ENCODE measurements at places on chromosomes 1 and 21. TPM values are rescaled to one million over a fixed set of nuclear protein-coding genes. Genes with fewer than 3 reads are reported as not detected.

DNA sequence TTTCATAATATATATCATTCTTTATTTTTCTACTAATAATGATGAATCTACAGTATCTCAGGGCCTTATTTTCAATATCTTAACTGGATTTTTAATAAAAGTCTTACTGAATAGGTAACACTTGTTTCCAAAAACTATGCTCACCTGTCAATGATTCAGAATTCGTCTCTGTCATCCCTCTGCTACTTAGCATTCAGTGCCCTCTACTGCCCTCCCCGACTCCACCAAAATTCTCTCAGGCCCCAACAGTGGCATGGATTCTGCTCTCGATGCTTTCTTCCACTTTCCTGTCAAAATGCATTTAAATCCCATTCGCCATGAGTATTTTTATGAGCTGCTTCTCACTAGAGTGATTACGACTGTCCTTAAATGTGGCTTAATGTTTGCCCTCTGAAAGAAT is 10.5 kb upstream of the BACH1 start:
- no peaks in the 10 kb centered on the region for H3K27me3 ChIP-seq
- no peak overlapping the region for H3K4me3 ChIP-seq
- no peaks in the 10 kb centered on the region for H3K36me3 ChIP-seq

The CDK18 gene
- total RNA-seq = 0.88 TPM

DNA sequence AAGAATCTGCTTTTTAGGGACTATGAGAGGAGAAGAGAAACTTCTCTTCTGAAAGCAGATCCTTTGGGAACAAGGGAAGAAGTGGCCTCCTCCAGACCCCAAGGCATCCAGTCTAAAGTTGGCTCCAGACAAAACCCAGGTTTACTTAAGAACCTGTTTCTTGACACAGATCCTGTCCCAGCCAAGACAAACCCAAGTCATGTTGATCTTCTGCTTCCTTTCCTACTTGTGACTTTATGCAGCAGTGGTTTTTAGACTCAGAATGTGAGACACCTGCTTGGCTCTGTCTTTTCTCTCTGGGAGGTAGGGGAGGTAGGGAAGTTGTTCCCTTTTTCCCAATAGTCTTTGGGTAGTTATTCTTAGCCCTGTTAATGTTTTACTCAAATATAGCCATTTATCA is 38.3 kb downstream of the ELAPOR1 start:
- H3K4me3 ChIP-seq = no peak overlapping the region
- no peak overlapping the region for H3K27ac ChIP-seq
- peaks cover 12% of the 10 kb centered on the region for H3K4me1 ChIP-seq
- no peaks in the 10 kb centered on the region for H3K27me3 ChIP-seq

The POU3F1 gene
- 0.53 TPM for total RNA-seq

The CFAP45 gene
- 0.93 TPM for total RNA-seq

DNA sequence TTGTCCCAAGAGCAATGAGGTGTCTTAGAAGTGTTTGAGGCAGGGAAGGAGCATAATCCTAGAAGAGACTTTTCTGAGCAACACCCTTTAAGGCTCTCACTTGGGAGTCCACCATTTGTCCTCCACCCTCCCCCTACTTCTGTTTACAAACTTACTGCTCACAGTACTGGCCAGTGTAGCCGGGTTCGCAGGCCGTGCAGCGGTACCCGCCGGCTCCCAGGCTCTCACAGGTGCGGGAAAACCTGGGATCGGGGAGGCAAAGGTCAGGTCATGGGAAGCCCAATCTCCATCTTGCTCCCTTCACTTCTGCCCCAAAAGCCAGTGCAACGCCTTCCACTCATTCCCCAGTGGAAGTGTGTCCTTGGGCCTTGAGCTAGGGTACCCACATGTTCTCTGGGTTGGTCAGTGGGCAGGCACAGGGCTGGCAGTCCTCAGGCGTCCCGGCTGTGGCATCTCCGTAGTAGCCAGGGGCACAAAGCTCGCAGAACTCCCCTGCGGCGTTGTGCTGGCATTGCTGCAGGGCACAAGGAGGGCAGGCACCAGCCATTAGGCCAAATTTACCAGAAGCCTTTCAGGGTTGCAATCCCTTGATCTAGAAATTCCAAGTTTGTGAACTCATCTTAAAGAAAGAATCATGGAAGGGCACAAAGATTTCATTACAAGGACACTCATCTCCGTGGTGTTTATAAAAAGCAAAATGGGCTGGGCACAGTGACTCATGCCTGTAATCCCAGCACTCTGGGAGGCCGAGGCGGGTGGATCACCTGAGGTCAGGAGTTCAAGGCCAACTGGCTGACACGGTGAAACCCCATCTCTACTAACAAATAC is 49.8 kb downstream of the LDLRAD2 start:
- no peaks in the 10 kb centered on the region for H3K27me3 ChIP-seq
- no peaks in the 10 kb centered on the region for H3K36me3 ChIP-seq
- no peak for DNase-seq
- no peak overlapping the region for H3K4me3 ChIP-seq
- H3K27ac ChIP-seq = no peak overlapping the region
- H3K4me1 ChIP-seq = peaks cover 18% of the 10 kb centered on the region

DNA sequence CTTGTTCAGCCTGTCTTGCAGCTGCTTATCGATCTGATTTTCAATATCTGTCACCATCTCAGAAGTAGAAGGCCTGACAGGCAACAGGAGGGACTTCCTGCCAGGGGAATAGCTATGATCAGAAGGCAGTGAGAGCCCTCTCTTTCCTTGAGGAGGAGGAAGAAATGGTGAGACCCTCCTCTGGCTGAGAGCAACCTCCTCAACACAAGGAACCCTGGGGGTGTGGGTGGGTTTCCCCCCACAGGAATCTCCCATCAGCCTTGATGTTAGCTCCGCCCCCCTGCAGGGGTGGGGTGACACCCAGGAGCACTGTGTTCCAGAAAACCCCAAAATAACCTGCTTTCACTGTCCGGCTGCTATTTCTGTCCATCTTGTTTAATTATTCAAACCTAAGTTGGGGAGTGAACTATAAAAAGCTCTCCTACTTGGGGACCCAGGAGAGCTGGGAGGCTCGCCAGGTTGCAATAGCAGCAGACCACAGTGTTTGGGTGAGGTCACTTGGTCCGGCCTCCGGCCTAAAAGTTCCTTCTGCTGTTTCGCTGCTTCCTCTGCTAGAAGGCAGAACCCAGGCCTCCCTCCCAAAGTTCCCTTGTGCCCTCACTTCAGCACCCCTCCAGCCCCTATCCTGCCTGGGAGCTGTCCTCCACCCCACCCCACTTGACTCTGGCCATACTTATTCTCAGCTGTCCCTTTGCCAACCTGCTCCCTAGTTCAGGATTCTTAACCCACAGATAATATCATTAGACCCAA is 7.8 kb upstream of the MEF2D start:
- H3K27ac ChIP-seq = peak overlapping the region; percentile 80
- no peaks in the 10 kb centered on the region for H3K36me3 ChIP-seq
- H3K4me1 ChIP-seq = peaks cover 37% of the 10 kb centered on the region
- no peaks in the 10 kb centered on the region for H3K27me3 ChIP-seq

The ICOSLG gene
- 15.1 TPM for total RNA-seq

GRCh38 chr21:42596657-42597056 is 56.8 kb upstream of the PDE9A start:
- H3K36me3 ChIP-seq = no peaks in the 10 kb centered on the region
- no peak overlapping the region for H3K27ac ChIP-seq
- no peak overlapping the region for H3K4me3 ChIP-seq
- no peak for DNase-seq
- H3K4me1 ChIP-seq = no peaks in the 10 kb centered on the region

- no peaks in the 10 kb centered on the region for H3K4me1 ChIP-seq
- H3K4me3 ChIP-seq = no peak overlapping the region
- H3K27ac ChIP-seq = no peak overlapping the region
These were observed 166.7 kb upstream of the BEND5 start for GRCh38 chr1:48943393-48943792.

GRCh38 chr21:44828362-44829056 is 10.6 kb upstream of the SUMO3 start:
- DNase-seq = no peak
- no peaks in the 10 kb centered on the region for H3K27me3 ChIP-seq
- H3K27ac ChIP-seq = no peak overlapping the region

GRCh38 chr1:54486907-54487306 is 61.1 kb upstream of the ACOT11 start:
- no peaks in the 10 kb centered on the region for H3K36me3 ChIP-seq
- H3K4me1 ChIP-seq = peaks cover 7% of the 10 kb centered on the region
- H3K4me3 ChIP-seq = no peak overlapping the region
- H3K27ac ChIP-seq = no peak overlapping the region

The MFSD2A gene
- total RNA-seq = 23.4 TPM

The CFHR2 gene
- total RNA-seq = not detected

GRCh38 chr1:32341971-32342370 is 5.9 kb upstream of the MARCKSL1 start:
- no peaks in the 10 kb centered on the region for H3K36me3 ChIP-seq
- no peak overlapping the region for H3K4me3 ChIP-seq
- H3K4me1 ChIP-seq = peaks cover 48% of the 10 kb centered on the region
- no peak overlapping the region for H3K27ac ChIP-seq
- DNase-seq = no peak
- no peaks in the 10 kb centered on the region for H3K27me3 ChIP-seq

DNA sequence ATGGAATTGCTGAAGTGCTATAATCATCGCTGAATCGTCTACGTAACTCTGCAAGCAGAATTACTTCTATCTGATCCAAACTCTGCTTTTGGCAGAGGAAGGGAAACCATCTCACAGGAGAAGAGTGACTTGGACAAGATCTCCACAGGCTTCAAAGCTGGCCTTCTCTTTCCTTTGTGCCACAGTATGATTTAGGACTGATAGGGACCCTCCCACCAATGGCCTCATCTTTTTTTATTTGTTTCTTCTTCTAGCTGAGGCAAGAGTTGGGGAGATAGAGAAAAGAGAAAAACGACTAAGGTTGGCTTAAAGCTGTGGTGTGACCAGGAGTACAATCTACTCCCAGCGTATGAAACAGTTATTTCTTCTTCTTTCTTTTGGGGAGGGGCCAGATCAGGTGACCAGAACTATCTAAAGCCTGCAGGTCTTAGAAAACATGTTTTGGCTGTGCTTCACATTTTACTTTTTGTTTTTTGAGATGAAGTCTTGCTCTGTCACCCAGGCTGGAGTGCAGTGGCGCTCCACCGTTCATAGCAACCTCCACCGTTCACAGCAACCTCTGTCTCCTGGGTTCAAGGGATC is 35.0 kb downstream of the ZNF496 start:
- H3K4me1 ChIP-seq = no peaks in the 10 kb centered on the region
- no peak for DNase-seq
- H3K36me3 ChIP-seq = peaks cover 2% of the 10 kb centered on the region

The FAM167B gene
- 0.88 TPM for total RNA-seq

The RNPEP gene
- total RNA-seq = 47.7 TPM

DNA sequence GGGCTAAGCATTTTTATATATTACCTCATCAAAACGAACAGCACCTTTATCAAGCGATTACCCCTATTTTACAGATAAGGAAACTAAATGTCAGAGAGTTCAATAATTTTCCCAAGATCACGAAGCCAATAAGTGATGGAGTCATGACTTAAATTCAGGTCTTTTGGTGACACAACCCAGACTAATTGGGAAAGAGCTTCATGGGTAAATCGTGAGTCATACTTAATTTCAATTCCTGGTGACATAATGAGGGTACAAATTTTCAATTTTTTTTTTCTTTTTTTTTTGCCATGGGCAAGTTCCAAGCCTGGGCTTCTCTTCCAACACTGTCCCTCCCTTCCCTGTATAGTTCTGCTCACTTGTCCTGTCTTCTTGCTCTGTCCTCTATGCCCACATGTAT is 30.1 kb upstream of the IL10 start:
- peaks cover 20% of the 10 kb centered on the region for H3K4me1 ChIP-seq
- H3K4me3 ChIP-seq = no peak overlapping the region
- no peak for DNase-seq
- no peaks in the 10 kb centered on the region for H3K36me3 ChIP-seq
- 0 out of 2 replicates have a peak overlapping the region, but pooled peaks have one; percentile 43 for H3K27ac ChIP-seq

DNA sequence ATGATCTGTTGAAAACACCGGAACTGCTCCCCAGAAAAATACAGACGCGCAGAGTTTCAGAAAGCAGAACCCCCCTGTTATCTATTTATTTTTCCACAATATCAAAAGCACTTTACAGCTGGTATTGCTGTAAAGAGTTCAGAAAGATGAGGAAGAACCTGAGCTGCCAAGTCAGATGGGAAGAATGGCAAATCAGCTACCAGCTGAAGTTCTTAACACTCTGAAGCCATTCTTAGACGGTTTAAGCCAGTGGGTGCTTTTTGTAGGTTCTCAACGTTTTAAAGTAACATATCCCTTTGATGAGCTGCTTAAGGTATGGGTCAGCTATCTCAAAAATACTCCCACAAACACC is 714 bp upstream of the AKIRIN1 start:
- H3K4me1 ChIP-seq = no peaks in the 10 kb centered on the region
- H3K4me3 ChIP-seq = peak overlapping the region; percentile 80
- peak overlapping the region; percentile 85 for H3K27ac ChIP-seq

The RAVER2 gene
- total RNA-seq = 0.27 TPM

GRCh38 chr1:67937651-67938050 is 104.4 kb upstream of the GNG12 start:
- no peak overlapping the region for H3K4me3 ChIP-seq
- no peaks in the 10 kb centered on the region for H3K36me3 ChIP-seq
- no peaks in the 10 kb centered on the region for H3K4me1 ChIP-seq
- H3K27ac ChIP-seq = no peak overlapping the region
- DNase-seq = no peak

The MYOCOS gene
- total RNA-seq = not detected

GRCh38 chr1:82214606-82215005 is 413.9 kb downstream of the ADGRL2 start:
- no peaks in the 10 kb centered on the region for H3K4me1 ChIP-seq
- no peaks in the 10 kb centered on the region for H3K27me3 ChIP-seq
- H3K36me3 ChIP-seq = no peaks in the 10 kb centered on the region
- no peak overlapping the region for H3K4me3 ChIP-seq

- H3K27me3 ChIP-seq = no peaks in the 10 kb centered on the region
- no peaks in the 10 kb centered on the region for H3K4me1 ChIP-seq
- no peak for DNase-seq
- no peaks in the 10 kb centered on the region for H3K36me3 ChIP-seq
- H3K4me3 ChIP-seq = no peak overlapping the region
- H3K27ac ChIP-seq = no peak overlapping the region
These were observed 275.0 kb downstream of the HMCN1 start for GRCh38 chr1:186009039-186009737.

- H3K27ac ChIP-seq = no peak overlapping the region
- H3K4me1 ChIP-seq = no peaks in the 10 kb centered on the region
- H3K4me3 ChIP-seq = no peak overlapping the region
- no peak for DNase-seq
- H3K27me3 ChIP-seq = no peaks in the 10 kb centered on the region
These were observed 15.7 kb upstream of the IPP start for GRCh38 chr1:45765999-45766792.

Data from GM12878 (cell line).